Neural cell (in vitro differentiated cells): ENCODE measurements at places on chromosomes 11 and 22. TPM values are rescaled to one million over a fixed set of nuclear protein-coding genes. Genes with fewer than 3 reads are reported as not detected.

SYNGR1 gene
- polyA plus RNA-seq = 68.4 and 85.4 TPM in 2 replicates

C1QTNF4 gene
- polyA plus RNA-seq = 16.4 and 17.5 TPM in 2 replicates

PATL1 gene
- 3.2 and 3.4 TPM in 2 replicates for polyA plus RNA-seq

SMIM35 gene
- polyA plus RNA-seq = 0.12 TPM in 1 of 2 replicates, not detected in the other

PANX2 gene
- polyA plus RNA-seq = 3.4 and 6.4 TPM in 2 replicates

FGF19 gene
- 4.6 and 6.2 TPM in 2 replicates for polyA plus RNA-seq

OR51B5 gene
- polyA plus RNA-seq = not detected in 2 replicates

HEPN1 gene
- not detected in 2 replicates for polyA plus RNA-seq

PDGFB gene
- 0.08 and 0.61 TPM in 2 replicates for polyA plus RNA-seq

PLAAT4 gene
- not detected in 2 replicates for polyA plus RNA-seq

OR2D2 gene
- not detected in 2 replicates for polyA plus RNA-seq

PHF21B gene
- polyA plus RNA-seq = 49.5 and 56.4 TPM in 2 replicates

INPP5J gene
- polyA plus RNA-seq = 3.7 and 9.4 TPM in 2 replicates

TUBA8 gene
- 0.46 and 1.8 TPM in 2 replicates for polyA plus RNA-seq

DDI1 gene
- not detected in 2 replicates for polyA plus RNA-seq

TMEM191B gene
- 41.5 and 47.9 TPM in 2 replicates for polyA plus RNA-seq

NEFH gene
- 0.05 and 0.42 TPM in 2 replicates for polyA plus RNA-seq

ZFP91 gene
- polyA plus RNA-seq = 29.4 and 32.7 TPM in 2 replicates

MADD gene
- 46.1 and 66.9 TPM in 2 replicates for polyA plus RNA-seq

CHRNA10 gene
- polyA plus RNA-seq = 1.8 and 4.9 TPM in 2 replicates

APOL3 gene
- not detected in 2 replicates for polyA plus RNA-seq

MMP8 gene
- polyA plus RNA-seq = not detected in 2 replicates

RPS13 gene
- polyA plus RNA-seq = 1,509 and 1,561 TPM in 2 replicates

NRXN2 gene
- polyA plus RNA-seq = 68.0 and 99.8 TPM in 2 replicates

OR10A2 gene
- not detected in 2 replicates for polyA plus RNA-seq

CD248 gene
- not detected in 2 replicates for polyA plus RNA-seq

OR8B4 gene
- polyA plus RNA-seq = not detected in 2 replicates

NXPE1 gene
- polyA plus RNA-seq = not detected in 2 replicates

MMP11 gene
- 9.3 and 12.2 TPM in 2 replicates for polyA plus RNA-seq

EFCAB6 gene
- polyA plus RNA-seq = 1.3 and 1.4 TPM in 2 replicates

NLRX1 gene
- 0.60 and 1.6 TPM in 2 replicates for polyA plus RNA-seq

LRRC4C gene
- polyA plus RNA-seq = 21.3 and 24.3 TPM in 2 replicates

ALDH3B1 gene
- polyA plus RNA-seq = not detected in 2 replicates

F2 gene
- 0.40 and 0.94 TPM in 2 replicates for polyA plus RNA-seq

SLCO2B1 gene
- not detected in 2 replicates for polyA plus RNA-seq

KRTAP5-8 gene
- polyA plus RNA-seq = not detected in 2 replicates

SYT12 gene
- polyA plus RNA-seq = 2.1 and 2.3 TPM in 2 replicates

BCO2 gene
- polyA plus RNA-seq = 6.7 and 7.4 TPM in 2 replicates

OR6A2 gene
- polyA plus RNA-seq = 0.05 TPM in 1 of 2 replicates, not detected in the other

WNT11 gene
- 1.4 and 2.3 TPM in 2 replicates for polyA plus RNA-seq

HMOX1 gene
- polyA plus RNA-seq = 0.20 TPM in 1 of 2 replicates, not detected in the other

ABCG4 gene
- 1.5 and 3.0 TPM in 2 replicates for polyA plus RNA-seq

TRIM29 gene
- polyA plus RNA-seq = 0.56 and 0.82 TPM in 2 replicates

CYTH4 gene
- not detected in 2 replicates for polyA plus RNA-seq

CRYBB1 gene
- polyA plus RNA-seq = not detected in 2 replicates

TNNT3 gene
- not detected in 2 replicates for polyA plus RNA-seq

TRIM34 gene
- not detected in 2 replicates for polyA plus RNA-seq

MOV10L1 gene
- not detected in 2 replicates for polyA plus RNA-seq

OR8D1 gene
- polyA plus RNA-seq = not detected in 2 replicates

DKK3 gene
- 43.6 and 48.4 TPM in 2 replicates for polyA plus RNA-seq

TBX10 gene
- polyA plus RNA-seq = not detected in 2 replicates
